Cardiac septum (tissue), 1 donor: ENCODE measurements at places on chromosomes 2 and 18. TPM values are rescaled to one million over a fixed set of nuclear protein-coding genes. Genes with fewer than 3 reads are reported as not detected.

The CD8B gene
- 0.62 TPM for total RNA-seq

The RESP18 gene
- not detected for total RNA-seq

The ST8SIA5 gene
- total RNA-seq: 23.3 TPM

The CYP27A1 gene
- total RNA-seq: 5.2 TPM

- DNase-seq: no peak
These were observed 96.4 kb downstream of the DTNA start for GRCh38 chr18:34806527-34806926.

DNA sequence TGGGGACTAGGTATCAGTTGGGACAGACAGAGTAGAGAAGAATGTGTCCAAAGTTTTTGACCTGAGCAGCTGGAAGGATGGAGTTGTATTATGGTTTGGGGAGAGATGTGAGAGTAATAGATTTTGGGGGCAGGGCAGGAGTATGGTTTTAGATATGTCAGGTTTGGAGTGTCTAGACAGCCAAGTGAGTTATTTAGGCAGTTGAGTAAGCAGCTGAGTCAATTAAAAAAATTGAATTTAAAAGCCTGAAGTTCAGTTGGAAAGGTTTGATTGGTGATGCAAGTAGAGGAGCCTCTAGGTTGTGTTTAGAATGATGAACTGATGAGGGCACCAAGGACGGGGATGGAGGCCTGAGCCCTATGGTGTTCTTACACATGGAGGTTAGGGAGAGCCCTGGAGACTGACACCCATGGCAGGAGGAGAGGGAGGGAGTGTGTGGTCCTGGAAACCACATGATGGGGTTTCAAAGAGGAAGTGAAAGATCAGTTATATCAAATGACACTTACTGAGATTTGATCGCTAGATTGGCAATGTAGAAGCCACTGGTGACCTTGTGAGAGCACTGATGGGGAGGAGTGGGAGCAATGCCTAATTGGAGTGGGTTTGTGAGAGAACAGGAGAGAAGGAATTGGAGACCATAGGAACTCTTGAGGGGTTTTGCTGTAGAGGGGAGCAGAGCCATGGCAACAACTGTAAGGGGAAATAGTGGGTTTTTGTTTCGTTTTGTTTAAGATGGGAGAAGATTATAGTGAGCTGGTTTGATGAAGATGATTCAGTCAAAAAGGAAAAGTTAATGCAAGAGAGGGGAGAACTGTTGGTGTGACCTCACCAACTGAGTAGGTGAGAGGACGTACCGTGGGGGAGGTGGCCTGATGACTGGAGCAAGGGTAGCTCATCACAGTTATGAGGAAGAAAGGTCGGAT lies 10.3 kb downstream of the ITGA6 start:
- no peak for DNase-seq

DNA sequence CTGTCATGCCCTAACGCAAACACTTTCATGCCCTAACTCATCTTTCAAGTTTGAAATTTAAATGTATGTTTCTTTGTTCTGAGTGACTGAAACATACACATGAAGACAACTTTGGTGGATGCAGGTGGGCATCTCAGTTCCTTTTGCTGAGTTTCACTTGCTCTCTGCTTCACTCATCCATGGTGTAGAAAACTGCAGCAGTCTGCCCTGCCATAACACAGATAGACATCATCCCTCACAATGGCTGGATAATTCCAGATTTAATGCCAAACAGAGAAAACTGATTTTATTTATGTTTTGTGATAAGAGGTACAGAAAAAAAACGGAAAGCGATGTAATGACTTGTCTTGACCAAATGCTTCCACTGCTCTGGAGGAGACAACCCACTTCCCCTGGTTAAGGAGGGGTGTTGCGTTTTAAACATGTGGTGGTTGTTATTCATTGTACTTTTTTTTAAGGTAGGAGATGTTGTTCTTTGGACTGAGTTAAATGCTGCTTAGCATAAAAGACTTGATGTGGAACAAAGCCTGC lies 70.4 kb downstream of the RHBDD1 start:
- no peak for DNase-seq

GRCh38 chr2:170216981-170217380 lies 39.0 kb downstream of the MYO3B start:
- no peak for DNase-seq
